ENCODE measurements at places on chromosomes 1 and 21.

DNA sequence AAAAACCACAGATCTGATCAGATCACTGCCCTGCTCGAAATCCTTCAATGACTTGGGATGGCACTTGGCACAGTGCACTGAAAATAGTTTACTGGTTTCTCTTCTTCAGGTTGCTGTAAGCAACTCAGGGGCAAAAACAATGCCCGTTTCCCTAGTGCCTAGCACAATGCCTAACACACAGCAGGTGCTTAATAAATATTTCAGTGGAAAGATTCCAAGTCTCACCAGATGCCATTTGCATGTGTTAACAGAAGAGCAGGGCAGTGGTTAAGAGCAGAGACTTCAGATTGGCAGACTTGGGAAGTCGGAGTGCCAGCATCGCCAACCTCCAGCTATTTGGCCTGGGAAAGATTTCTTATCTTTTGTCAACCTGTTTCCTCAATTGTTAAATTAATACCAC, 10.9 kb upstream of the METTL25B start:
- no peak for DNase-seq

- DNase-seq = no peak
Observed at GRCh38 chr1:17614586-17614985, 75.1 kb downstream of the ARHGEF10L start.

DNA sequence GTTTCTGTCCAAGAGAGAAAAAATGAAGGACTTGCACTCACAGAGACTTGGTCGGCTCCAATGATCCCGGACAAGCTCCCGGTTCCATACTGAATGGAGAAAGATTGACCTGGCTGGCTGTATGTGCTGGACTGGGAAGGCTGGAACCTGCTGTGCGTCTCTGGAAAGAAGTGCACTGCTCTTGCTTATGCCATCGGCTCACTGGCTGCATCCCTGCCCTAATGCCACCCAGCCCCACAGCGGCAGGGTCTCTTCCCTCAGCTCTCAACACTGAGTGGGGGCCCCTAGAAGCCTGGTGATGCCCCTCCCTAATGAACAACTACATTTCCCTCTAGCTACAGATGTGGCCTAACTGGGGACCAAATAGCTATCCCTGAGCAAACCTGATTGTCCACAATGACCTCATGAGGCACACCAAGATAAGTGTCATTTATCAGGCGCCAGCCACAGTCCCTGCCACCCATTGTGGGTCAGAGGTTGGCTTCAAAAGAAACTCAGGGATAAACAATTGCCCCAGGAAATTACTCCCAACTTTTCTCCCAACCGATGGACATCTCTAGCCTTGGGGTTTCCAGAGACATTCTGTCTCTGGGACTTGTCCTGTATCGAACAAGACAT, 2.6 kb downstream of the CTSE start:
- DNase-seq = no peak

- no peak for DNase-seq
Observed at GRCh38 chr1:23682946-23683345, 8.7 kb upstream of the RPL11 start.

- no peak for DNase-seq
Observed at GRCh38 chr1:218297867-218298266, 12.8 kb downstream of the RRP15 start.

DNA sequence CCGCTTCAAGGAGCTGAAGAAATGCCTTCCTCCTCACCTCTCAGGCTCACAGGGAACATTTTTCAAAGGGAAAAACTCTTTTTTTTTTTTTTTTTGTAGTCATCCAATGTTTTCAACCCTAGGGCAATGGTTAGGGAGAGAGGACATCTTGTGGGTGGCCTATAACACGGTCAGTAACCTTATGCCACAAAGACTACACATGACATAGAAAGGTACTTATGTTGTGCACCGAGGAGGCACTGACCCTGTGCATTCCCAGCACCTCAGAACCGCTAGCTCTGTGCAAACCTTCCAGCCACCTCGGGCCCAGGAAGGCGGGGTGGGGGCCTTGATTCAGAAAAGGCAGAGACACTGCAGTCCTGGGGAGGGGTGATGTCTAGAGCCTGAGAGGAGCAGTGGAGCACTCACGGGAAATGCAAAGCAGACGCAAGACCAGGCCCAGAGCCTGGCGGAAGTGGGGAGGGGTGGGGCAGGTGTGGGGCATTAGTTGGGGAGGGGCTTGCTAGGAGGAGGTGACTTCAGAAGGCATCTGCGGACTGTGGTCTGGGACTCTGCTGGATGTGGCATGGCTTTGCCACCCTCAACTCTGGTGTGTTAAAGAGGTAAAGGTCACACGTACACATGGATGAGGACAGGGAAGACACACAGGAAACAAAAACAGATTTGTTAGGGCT, 68.6 kb downstream of the MDM4 start:
- DNase-seq = no peak

- no peak for DNase-seq
Observed at GRCh38 chr1:236465231-236465958, 58.4 kb upstream of the LGALS8 start.

DNA sequence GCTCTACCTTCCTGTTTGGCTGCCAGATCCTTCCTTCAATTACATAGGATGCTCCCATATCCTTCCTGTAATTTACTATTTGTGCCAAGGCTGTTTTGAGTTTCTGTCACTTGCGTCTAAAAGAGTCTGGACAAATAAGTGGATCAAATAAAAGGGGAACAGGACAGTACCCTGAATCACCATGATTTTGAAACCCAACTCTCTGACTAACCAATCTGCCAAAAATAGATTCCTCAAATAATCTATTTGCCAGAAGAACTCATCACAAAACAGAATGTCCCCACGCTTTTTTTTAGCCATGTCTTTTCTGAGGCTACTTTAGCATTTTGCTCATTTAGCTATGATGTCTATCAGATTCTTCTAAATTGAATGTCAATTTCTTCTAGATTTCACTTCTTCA, 392.6 kb downstream of the NTNG1 start:
- no peak for DNase-seq

- no peak for DNase-seq
Observed at GRCh38 chr21:35106246-35106835, 57.2 kb upstream of the RUNX1 start.

GRCh38 chr1:224287714-224288113, 42.3 kb downstream of the NVL start:
- no peak for DNase-seq

GRCh38 chr1:116066868-116067565, 44.2 kb upstream of the MAB21L3 start:
- peak; percentile 85 for DNase-seq

DNA sequence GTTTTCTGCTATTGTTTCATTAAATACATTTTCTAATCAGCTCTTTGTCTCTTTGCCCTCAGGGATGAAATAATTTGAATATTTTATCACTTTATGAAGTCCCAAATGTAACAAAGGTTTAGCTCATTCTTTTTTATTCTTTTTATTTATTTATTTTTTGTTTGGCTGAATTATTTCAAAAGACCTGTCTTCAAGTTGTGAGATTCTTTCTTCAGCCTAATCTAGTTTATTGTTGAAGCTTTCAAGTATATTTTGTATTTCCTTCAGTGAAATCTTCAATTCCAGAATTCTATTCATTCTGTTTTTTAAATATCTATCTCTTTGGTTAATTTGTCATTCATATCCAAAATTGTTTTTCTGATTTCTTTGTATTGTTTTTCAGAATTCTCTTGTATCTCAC, 10.8 kb downstream of the LY9 start:
- no peak for DNase-seq

DNA sequence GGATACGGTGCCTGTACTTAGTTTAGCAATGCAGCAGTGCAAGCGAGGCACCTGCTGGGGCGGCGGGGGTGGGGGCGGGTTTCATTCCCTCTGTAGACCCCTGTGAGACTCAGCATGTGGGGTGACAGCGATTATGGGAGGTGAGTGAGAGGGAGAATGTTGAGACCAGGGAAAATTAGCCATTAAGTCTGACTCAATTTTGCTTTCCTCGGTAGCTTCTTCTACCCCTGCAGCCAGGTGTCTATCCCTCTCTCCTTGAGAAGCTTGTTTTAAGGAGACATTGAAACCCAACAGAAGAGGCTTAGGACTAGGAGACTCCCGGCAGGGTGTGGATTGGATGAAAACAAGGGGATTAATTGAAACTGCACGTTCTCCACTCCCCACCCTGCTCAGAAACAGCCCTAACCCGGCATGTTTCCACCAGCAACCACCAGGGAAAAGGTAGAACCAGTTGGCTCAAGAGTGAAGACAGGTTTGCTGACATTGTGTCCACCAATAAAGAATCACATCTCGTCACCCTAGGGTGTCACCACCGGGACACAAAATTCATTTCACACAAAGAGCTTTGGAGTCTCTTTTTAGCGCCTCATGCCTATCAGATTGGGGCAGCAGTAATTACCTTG, 20.6 kb upstream of the ATF3 start:
- DNase-seq = no peak

DNA sequence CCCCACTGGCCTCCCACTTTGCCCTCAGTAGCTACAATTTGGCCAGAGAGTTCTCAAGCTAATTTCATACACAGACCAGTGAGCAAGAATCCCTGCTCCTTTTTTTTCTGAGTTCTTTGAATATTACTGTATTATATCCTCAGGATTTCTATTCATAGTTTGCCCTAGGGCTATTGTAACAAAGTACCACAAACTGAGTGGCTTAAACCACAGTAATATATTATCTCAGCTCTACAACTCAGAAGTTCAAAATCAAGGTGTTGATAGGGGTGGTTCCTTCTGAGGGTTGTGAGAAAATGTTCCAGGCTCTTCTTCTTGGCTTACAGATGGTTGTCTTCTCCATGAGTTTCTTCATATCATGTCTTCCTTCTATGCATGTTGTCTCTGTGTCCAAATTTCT, 289.4 kb upstream of the ESRRG start:
- DNase-seq = no peak

- DNase-seq = no peak
Observed at GRCh38 chr1:27147842-27148518, 6.9 kb downstream of the SLC9A1 start.

Data from fibroblast of gingiva (primary cell).